ENCODE measurements at places on chromosomes 2 and 18. TPM values are rescaled to one million over a fixed set of nuclear protein-coding genes. Genes with fewer than 3 reads are reported as not detected.

Gene UGT1A10
- total RNA-seq = not detected

DNA sequence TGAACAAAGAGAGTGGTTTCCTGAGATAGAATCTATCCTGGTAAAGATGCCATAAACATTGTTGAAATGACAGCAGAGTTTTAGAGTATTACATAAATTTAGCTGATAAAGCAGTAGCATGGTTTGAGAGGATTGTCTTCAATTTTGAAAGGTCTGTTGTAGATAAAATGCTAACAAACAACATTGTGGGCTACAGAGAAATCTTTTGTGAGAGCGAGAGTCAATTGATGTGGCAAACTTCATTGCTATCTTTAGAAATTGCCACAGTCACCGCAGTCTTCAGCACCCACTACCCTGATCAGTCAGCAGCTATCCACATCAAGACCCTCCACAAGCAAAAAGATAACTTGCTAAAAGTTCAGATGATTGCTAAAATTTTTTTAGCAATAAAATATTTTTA lies 17.5 kb downstream of the VRK2 start:
- no peak for DNase-seq

- DNase-seq = no peak
Observed at GRCh38 chr2:7976206-7976605, 705.6 kb upstream of the ID2 start.

DNA sequence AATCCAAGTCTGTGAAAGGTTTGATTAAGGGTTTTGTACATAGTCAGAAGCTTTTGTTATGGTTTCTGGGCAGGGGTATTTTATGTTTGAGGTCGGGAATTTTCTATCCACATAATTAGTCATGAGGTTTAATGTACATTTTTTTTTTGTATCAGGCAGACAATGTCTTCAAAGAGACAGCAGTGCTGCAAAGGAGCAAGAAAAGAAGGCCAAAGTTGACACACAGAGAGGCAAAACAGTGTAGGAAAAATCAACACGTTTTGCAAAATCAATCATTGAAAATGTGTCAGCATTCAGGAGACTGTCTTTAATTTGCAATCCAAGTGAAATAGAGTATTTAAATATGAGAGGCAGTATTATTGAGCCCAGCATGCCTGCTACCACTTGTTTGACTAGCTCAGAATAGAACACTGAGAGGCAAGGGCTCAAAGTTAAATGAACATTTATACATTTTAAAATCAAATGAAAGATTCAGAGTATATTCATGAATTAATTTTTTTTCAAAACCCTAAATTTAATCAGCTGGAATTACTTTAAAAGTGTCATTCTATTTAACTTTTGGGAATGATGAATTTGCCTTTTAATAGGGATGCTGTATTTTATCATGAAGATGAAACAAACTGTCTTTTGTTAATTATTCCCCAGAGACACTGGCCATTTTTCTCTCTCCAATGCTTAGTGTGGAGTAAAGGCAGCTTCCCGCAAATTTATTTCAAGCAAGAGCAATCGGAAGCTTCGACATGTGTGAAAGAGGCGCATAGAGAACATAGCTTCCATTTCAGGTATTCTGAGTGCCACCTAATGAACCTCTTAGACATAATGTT lies 11.3 kb downstream of the VRK2 start:
- DNase-seq = no peak

All from left ventricle myocardium inferior (tissue), 1 donor.